ENCODE measurements at places on chromosomes 6 and 20. TPM values are rescaled to one million over a fixed set of nuclear protein-coding genes. Genes with fewer than 3 reads are reported as not detected.

GRCh38 chr6:56579155-56579851 lies 63.4 kb downstream of the DST start:
- DNase-seq: no peak

GRCh38 chr6:31900917-31901414 lies 920 bp downstream of the ZBTB12 start:
- no peak for DNase-seq

The PCK1 gene
- total RNA-seq: 0.32 TPM

DNA sequence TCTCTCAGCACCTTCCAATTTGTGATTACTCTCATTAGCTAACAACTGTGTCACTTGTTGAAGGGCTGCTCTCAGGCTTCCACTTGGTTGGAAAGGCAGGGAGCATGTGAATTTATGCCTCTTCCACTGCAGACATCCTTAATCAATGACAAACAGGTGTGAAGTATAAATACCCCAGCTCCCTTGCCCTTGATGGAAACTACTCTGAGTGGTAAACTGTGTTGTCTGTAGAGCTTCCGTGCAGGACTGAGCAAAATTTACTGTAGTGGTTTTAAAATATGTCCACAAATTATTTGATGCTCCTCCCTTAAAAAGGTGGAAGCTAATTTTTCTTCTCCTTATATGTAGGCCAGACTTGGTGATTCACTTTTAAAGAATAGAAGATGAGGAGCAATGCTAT lies 253.0 kb upstream of the TBX18 start:
- no peak for DNase-seq

The PLN gene
- total RNA-seq: not detected

GRCh38 chr6:32967151-32968091 lies 973 bp upstream of the BRD2 start:
- peak; percentile 56 for DNase-seq

All from NCI-H460 (cell line).